Activated CD4-positive, alpha-beta T cell treated with anti-CD3 and anti-CD28 coated beads for 24 hours (primary cell): ENCODE measurements at places on chromosomes 2 and 18.

DNA sequence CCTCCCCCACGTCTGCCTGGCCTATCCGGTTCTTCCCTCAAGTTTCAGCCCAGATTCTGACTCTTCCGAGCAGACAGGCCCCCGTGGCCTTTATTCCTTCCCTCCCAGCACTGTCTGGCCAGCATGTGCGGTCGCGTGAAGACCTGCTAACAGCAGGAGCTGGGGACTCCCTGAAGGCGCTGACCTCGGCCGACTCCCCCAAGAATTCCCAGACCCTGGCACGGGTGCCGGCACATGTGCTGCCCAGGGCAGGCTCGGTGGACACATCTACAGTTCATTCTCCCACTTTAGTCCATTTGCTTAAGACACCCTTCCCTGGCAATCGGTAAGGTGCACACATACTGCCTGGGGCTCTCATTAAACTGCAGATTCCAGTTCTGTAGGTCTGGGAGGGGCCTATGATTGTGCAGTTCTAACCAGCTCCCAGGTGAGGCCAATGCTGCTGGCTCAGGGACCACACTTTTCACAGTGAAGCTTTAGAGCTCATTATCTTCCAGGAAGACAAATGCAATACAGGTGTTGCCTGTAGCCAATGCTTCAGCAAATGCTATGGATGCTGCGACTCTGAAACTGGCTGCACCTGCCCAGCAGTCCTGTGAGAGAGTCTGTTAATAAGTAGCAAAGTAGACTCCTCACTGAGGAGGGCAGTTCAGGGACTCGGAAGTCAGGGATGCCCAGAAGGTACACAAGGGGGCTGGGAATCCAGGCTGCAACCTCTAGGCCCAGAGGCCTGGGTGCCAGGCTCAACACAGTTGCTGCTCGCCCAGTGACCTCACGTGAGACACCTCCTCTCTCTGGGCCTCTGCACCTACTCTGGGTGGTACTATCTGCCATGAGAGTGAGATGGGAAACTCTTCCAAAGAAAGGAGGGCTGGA is 45.4 kb upstream of the TAF1B start:
- no peak for DNase-seq

- no peak for DNase-seq
These were observed 54.4 kb downstream of the ANKMY1 start for GRCh38 chr2:240503375-240503774.

DNA sequence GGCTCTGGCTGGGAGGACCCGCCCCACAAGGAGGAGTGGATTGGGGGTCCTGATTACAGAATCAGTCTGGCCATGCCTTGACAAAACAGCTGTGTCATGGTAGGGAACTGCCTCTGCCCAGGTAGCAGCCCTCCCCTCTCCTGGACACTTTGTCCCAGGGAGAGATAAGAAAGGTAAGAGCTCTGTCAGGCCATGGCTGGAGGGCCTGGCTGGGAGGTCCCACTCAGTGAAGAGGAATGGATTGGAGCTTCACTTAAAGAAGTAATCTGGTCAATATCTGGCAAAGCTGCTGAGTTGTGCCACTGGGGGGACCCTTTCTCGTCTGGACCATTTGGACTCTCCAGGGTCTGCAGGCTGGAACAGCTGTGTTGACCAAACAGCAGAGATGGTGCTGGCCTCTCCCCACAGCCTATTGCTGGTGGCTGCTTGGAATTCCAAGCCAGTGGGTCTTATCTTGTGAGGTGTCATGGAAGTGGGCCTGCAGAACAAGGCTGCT is 75.4 kb downstream of the EPC2 start:
- DNase-seq: no peak

GRCh38 chr2:203155406-203155805 is 83.4 kb upstream of the CYP20A1 start:
- no peak for DNase-seq

GRCh38 chr2:35409762-35410161 is 945.8 kb upstream of the CRIM1 start:
- no peak for DNase-seq

- DNase-seq: no peak
These were observed 842 bp downstream of the PAX3 start for GRCh38 chr2:222298001-222298310.

DNA sequence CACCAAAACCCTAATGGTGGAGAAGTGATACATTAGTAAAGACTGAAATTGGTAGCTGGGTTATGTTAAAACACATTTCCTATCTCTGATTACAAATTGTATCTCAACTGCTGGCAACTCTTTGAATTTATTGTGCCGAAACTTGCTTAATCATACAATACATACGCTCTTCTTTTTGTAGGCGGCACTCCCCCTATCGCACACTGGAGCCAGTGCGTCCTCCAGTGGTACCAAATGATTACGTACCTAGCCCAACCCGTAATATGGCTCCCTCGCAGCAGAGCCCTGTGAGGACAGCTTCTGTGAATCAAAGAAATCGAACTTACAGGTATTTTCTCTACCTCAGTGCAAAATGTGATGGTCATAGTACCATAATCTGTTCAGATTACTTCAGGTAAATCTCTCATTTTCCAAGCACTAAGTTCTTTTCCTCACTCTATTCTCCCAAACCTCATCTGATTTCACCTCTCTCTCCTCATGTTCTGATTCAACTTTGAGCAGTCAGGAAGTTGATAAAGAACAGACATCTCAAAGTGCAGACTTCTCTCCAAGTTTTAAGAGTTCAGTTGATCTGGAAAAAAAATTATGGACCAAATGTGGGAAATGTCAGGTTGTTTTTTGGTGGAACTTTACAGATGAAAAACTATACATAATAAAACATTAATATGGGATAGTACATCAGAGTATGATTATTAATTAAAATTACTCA is 66.5 kb downstream of the ABI2 start:
- no peak for DNase-seq

- no peak for DNase-seq
These were observed 11.1 kb upstream of the EVA1A start for GRCh38 chr2:75571730-75572430.

- no peak for DNase-seq
These were observed 318.5 kb downstream of the HRH4 start for GRCh38 chr18:24778810-24779418.

- DNase-seq: no peak
These were observed 8.5 kb upstream of the ROCK2 start for GRCh38 chr2:11352781-11353537.

GRCh38 chr2:201532686-201533304 is 81.3 kb downstream of the STRADB start:
- DNase-seq: no peak

GRCh38 chr2:222521099-222521498 is 96.8 kb downstream of the SGPP2 start:
- no peak for DNase-seq

- no peak for DNase-seq
These were observed 273.7 kb upstream of the KYNU start for GRCh38 chr2:142603759-142604158.

DNA sequence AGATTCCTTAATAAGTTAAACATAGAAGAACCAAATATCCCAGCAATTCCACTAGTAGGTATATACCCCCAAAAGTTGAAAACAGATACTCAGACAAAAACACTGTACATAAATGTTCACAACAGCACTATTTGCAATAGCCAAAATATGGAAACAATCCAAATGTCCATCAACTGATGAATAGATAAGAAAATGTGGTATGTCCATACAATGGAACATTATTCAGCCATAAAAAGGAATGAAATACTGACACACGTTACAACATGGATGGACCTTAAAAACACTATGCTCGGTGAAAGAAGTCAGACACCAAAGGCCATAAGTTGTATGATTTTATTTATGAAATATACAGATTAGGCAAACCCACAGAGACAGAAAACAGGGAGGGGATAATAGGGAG is 12.5 kb downstream of the TMEM178A start:
- no peak for DNase-seq
